ENCODE measurements at places on chromosomes 4 and X. TPM values are rescaled to one million over a fixed set of nuclear protein-coding genes. Genes with fewer than 3 reads are reported as not detected.

- DNase-seq: no peak
Observed at GRCh38 chr4:26223155-26223554, 97.7 kb upstream of the RBPJ start.

DNA sequence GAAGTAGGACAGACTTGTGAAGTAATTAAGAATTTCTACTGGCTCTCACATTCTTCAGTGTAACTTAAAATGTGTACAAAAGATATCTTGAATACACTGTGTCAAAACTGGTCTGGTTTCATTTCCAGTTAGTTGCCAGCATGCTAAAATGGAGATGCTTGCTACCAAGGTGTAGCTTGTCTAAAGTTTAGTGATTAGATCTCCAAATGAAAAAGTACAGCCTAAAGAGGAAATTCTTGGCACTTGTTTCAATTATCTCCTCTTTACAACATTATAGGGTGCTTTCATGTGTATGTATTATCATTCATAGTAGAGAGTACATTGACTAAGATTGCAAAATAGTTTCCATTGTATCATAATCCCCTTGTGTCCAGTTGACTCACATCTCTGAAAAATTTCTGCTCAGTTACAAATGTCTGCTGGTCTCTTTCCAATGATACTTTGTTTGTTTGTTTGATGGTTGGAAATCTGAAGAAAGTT is 97.3 kb upstream of the SPRY1 start:
- no peak for DNase-seq

NMU gene
- total RNA-seq: 1.8 TPM

DNA sequence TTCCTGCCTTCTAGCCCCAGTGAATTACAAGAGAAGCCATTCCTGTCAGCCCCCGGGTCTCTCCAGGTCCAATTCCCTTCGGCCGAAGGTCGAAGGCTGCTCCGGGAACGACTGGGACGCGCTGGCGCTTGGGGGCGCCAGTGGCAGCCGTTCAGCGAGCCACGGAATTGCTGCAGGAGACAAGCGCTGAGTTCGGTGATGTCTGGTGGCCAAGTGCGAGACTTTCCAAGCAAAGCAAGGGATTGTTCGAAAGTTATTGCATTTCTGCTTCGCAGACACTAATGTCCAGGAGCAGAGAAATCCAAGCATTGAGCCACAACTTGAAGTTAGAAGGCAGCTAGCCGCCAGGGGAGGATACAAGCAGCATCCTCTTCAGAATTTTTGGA is 1.1 kb upstream of the DKK2 start:
- DNase-seq: peak; percentile 83

DNA sequence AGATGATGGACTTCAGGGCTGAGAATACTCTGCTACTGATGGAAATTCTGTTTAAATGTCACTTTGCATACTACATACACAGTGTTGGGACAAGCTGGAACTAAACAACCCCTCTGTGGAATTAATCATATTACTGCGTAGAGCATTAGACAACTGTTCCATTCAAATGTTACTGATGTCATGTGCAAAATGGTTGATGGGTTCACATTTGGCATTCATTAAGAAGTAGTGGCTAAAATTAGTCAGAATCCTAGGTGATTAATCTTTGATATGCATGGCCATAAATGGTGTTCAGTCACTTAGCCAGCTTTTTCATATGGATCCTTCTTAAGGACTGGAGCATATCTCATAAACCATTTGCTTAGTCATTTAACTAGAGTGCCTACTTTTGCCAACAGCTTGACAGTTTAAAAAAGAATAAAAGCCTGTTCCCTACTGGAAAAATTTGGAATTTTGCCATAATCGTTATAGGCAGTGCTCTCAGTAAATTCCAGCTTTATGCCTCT is 105.2 kb downstream of the RNF150 start:
- DNase-seq: no peak

- no peak for DNase-seq
Observed at GRCh38 chr4:106495476-106495875, 126.9 kb upstream of the GIMD1 start.

DNA sequence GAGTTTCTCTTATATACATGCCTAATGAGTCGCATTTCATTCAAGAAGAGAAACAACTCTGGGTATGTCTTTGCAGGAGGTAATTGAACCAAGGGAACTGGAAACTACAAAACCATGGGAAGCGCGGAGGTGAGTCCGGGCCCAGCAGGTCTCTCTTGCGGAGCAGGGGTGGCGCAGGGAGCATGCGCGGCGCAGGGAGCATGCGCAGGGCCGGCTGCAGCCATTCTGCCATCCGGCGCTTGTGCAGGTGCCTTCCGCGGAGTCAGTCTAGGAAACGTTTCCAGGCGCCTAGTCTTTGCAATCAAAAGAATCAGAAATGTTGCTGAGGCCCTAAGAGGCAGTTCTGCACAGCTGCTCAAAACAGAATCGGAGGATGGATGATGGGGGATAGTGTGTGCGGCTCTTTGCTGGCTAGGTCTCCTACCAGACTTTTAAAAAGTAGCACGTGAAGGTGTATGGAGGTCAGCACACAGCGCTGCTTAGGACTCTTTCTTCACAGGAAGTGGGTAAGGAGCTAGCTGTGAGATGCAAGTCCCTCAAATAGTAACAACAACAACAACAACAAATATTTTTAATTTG is 433.8 kb upstream of the FAT1 start:
- DNase-seq: no peak

DNA sequence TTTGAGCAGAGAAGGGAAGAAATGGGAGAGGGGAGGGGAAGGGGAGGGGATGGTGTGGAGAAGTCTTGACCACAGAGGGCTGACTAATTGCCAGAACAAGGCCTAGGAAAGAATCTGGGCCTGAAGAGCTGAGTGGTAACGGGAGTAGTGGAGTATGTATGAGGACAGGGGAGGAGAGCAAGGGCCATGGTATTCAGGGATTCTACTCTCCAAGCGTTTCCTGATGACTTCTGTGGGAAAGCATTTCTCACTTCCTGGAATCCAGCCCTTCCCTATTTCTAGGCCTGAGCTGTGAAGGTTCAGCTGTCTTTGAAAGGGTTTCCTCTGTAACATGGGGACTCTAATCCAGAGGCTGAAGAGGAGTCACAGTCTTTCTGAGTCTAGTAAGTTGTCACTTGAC is 19.7 kb upstream of the SOX3 start:
- no peak for DNase-seq

Measured in neural progenitor cell (in vitro differentiated cells).